ENCODE measurements at places on chromosomes 2 and 18.

DNA sequence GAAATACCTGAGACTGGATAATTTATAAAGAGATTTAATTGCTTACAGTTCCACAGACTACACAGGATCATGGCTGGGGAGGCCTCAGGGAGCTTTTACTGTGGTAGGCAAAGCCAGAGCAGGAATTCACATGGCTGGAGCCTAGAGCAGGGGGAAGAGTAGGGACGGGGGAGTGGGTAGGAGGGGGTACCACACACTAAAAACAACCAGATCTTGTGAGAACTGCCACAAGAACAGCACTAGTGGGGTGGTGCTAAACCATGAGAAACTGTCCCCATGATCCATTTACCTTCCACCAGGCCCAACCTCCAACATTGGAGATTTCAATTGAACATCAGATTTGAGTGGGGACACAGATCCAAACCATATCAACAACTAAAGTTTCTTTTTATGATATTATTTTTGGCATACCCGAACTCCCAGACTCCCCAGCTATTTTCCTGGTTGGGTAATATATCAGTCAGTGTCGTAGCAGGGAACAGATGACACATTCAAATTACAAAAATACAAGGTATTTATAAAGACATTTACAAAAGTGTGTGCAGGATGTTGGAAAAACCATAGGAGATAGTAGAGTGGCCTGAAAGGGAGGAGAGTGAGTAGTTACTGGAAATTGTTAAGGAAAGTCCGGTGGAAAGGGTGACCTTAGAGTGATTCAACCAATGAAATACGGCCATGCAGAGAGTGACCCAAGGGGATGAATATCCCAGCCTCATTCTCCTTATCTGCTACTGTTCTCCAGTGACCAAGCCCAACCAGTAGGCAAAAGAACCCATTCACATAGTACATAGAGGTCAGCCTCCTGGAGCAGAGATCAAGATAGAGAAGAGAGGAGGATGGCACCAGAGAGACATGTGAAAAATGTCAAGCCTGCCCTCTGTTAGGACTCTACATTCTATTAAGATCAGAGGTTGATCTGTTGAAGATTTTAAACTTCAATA lies 8.8 kb downstream of the RPL37A start:
- no peak for DNase-seq

DNA sequence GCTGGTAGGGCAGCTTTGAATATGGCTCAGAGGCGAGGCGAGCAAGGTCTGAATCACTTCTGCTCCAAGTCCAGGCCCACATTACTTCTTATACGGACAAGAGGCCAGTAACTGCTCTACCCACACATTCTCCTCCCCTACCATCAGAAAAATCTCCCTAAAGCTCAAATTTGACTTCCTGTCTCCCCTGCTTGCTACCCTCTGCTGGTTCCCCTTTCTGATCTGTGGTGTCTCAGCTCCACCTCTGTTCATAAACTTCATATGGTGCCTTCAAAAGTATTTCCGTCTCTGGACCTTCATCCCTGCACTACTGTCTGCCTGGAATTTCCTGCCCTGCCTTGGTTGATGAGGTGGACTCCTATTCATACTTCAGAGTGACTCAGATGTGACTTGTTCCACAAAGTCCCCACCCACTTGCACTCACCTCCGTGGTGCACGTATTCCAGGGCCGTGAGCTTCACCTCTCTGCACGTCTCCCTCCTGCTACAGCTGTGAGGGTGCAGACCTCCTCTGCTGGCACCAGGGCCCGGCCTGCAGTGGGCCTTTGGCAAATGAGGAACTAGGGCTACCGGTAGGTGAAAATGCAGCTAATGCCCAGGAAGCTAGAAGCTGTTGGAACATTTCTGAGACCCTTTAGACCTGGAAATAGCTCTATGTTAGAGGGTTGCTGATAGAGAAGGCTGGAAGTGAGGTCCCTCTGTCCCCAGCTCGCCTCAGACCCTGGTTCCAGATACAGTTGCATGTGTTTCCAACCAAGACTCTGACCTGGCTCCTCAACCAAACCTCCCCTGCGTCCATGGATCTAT lies 24.6 kb upstream of the KCMF1 start:
- no peak for DNase-seq

DNA sequence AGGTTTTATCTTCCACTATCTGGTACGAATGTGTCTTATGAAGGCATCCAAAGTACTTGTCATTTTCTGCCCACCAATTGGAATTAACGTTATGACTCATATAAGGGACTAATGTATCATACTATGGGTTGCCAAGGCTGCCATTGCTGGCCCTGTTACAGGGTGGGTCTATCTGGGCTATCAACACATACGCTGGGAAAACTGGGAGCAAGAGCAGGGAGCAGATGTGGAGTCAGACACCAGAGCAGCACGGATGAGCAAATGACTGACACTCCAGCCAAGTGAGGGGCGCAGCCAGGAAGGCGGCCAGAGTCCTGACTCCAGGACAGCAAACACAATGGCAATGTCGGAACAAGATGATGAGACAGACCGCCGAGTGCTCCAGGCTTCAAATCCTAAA lies 145.9 kb downstream of the COPS8 start:
- DNase-seq = no peak

DNA sequence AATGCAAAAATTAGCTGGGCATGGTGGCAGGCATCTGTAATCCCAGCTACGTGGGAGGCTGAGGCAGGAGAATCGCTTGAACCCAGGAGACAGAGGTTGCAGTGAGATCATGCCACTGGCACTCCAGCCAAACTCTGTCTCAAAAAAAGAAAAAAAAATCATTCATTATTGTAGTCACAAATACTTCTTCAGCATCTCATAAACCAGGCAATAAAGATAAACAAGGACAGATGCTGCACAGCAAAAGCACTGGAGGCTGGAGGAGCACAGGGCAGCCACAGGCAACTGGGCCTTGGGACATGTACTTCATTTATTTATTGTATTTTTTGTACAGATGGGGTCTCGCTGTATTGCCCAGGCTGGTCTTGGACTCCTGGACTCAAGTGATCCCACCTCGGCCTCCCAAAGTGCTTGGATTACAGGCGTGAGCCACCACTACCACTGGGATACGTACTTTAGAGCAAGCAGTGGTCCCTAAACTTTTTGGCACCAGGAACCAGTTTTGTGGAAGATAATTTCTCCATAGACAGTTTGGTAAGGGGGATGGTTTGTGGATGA lies 16.8 kb upstream of the MAT2A start:
- DNase-seq = no peak

- no peak for DNase-seq
Observed at GRCh38 chr2:191526091-191526490, 151.8 kb upstream of the NABP1 start.

DNA sequence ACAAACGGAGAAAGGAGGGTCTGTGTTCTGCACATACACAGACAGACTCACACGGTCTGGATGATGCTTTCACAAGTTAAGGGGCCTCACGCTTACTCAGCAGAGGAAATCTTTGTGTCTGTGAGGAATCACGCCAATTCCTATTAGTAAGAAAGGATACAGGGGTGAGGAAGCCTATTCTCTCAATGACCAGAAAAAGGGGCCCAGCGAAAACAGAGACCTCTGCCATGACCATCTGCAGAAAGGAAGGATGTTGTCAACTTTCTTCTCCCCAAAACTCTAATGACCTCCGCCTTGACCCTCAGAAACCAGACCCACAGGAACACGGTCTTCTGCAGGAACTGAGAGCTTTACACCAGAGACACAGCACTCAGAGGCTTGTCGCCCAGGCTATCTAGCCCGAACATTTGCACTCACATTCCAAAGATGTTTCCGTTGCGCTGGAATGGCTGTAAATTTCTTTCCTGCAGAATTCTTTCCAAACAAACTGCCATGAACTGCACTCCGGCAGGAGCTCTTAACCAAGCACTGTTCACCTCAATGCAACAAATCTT lies 186.3 kb downstream of the TCF4 start:
- no peak for DNase-seq

DNA sequence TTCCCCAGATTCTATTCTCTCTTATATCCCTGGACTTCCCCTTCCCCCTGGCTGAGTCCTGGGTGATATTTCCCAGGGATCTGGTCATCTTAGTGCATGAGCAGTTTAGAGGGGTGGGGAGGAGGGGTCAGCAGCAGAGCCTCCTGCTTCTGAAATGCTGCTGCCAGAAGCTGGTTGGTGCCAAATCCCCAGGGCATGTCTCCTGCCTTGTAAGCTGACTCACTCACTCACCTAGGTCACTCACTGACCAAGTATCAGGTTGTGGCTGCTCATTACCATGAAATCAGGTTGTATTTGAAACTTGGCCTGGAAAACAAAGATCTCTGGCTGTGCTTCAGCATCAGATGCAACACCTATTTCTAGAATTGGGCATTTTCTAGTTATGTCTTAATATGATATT lies 14.3 kb downstream of the GPR39 start:
- DNase-seq = no peak

GRCh38 chr18:6718267-6718666 lies 11.2 kb upstream of the ARHGAP28 start:
- no peak for DNase-seq

DNA sequence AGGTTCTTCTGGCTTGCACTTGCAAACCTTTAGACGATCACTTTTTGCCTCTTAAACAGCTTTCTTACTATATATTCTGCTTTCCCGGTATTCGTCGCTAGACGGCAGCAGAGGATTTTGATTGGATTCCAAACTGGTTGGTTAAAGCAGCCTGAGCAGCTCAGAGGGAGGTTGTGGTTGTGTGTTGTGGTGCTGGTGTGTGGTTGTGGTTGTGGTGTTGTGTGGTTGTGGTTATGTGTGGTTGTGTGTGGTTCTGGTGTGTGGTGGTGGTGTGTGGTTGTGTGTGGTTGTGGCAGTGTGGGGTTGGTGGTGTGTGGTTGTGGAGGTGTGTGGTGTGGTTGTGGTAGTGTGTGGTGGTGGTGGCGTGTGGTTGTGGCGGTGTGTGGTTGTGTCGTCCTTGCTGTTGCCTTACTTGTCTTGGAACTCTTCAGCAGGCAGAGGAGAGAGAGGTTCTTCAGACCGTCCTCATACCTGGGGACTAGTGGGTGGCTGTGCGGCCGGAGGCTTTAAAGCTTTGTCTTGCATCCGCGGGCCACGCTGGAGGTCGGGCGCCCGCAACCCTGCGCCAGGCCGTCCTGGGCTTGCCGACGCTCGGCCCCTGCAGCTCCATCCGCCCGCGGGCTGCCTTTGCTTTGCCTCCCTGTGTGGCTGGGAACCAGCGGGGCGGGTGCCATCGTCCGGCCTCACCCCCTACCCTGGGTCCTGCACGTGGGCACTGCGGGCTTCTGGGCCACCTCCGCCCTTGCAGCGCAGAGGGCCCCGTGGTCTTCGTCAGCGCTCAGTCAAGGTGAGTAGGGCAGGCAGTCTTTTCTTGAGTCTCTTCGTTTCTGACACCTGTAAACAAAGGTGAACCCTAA lies 190.8 kb downstream of the ARHGAP28 start:
- peak; percentile 62 for DNase-seq

DNA sequence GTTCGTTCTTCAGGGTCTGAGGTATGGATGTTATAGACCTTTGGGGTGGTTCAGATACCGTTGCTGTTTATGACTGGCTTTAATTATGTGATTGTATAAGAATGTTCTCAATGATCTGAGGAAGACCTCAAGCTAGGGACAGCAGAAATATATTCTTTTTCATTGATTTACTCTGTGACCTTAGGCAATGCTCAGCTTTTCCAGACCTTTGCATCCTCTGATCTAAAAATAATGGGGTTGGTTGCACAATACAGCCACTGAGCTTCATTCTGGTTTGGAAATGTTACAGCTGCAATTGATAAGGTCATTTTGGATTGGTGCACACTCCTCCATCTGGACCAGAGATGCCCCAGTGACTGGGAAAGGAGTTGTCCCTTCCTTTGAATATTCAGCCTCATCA lies 17.2 kb upstream of the CABYR start:
- no peak for DNase-seq

- no peak for DNase-seq
Observed at GRCh38 chr2:207513551-207514257, 16.1 kb upstream of the CREB1 start.

All from LNCaP clone FGC (cell line).